Motor neuron (in vitro differentiated cells): ENCODE measurements at places on chromosomes 4 and X. TPM values are rescaled to one million over a fixed set of nuclear protein-coding genes. Genes with fewer than 3 reads are reported as not detected.

DNA sequence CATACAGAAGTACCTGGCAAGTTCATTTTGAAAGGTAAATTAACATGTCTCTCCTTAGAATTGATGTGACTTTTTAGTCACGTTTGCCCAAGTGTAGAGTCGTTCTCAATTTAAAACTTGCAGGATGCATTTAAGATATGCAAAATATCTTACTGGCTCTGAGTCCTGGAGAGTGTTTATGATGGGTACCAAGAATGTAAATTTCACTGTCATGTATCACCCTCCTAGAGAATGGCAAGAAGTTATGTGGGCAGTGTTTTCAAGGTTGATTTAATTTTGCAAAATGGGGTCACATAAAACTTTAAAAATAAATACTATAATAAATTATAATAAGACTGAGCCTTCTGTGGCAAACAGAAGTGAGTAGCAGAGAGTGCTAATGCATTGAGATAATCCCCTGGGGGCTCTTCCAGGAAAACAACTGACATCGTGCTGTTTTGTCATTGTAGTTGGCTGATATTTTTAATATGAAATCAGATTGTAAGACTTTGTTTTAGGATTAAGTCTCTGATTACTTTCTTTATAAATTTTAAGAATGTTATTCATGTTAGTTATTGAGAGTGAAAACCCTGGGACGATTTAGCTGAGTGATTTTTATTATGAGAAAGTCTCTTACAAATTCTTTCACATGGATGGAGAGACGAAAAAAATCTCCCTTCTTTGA lies 103.0 kb downstream of the AFF1 start:
- ATAC-seq: no peak

- ATAC-seq: no peak
Measured at GRCh38 chr4:149534779-149535178, 280.9 kb downstream of the IQCM start.

The FGFR3 gene
- total RNA-seq: 0.76 and 2.7 TPM in 2 replicates

The SPP1 gene
- total RNA-seq: not detected in 2 replicates

DNA sequence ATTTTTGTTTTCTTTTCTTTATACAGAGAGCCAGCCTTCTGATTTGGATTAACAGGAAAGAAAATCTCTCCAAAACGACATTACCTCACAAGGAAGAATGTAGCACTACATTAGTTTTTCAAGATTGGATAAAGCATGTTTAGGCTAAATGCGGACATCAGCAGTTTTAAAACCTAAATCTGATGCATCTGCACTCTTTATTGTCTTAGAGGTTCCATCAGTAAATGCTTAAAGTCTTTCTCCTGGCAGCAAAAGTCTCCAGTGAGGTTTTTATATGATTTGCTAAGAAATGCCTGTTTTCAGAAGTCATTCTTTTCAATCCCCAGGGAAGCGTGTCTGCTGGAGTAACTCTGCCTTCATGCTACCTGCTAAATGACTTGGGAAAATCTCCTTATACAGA lies 912.9 kb upstream of the INTU start:
- ATAC-seq: no peak
